ENCODE measurements at places on chromosomes 2 and 18. TPM values are rescaled to one million over a fixed set of nuclear protein-coding genes. Genes with fewer than 3 reads are reported as not detected.

The SLC11A1 gene
- not detected for total RNA-seq

The XIRP2 gene
- not detected for total RNA-seq

The IL1RN gene
- total RNA-seq = not detected

The TMEM169 gene
- 166 TPM for total RNA-seq

The IL1R2 gene
- not detected for total RNA-seq

The MTIF2 gene
- 25.2 TPM for total RNA-seq

The CNTNAP5 gene
- 22.0 TPM for total RNA-seq

The SIX3 gene
- 0.86 TPM for total RNA-seq

The ASAP2 gene
- 49.6 TPM for total RNA-seq

The LRRTM1 gene
- total RNA-seq = 3.8 TPM

The DLGAP1 gene
- 13.6 TPM for total RNA-seq

The STARD7 gene
- total RNA-seq = 100 TPM

The PLB1 gene
- not detected for total RNA-seq

- peak; percentile 52 for DNase-seq
Measured at GRCh38 chr2:15826273-15826717, 114.1 kb upstream of the MYCN start.

DNA sequence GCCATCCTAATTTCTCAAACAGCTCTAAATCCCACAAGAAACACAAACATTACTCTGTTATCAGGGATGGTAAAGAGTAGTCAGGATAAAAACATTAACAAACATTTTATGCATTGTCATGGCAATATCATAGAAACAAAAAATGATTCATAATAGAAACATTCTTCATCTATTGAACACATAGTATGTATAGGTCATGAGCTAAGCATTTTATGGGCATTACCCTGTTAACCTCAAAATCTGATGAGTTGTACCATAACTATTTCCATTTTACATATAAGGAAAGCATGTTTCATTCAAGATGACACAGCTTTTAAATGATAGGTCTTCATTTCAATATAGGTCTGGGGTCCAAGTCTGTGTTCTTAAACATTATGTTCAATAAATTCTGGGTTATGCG is 344.9 kb downstream of the RND3 start:
- no peak for DNase-seq

- peak; percentile 29 for DNase-seq
Measured at GRCh38 chr2:67050622-67051021, 346.5 kb upstream of the ETAA1 start.

DNA sequence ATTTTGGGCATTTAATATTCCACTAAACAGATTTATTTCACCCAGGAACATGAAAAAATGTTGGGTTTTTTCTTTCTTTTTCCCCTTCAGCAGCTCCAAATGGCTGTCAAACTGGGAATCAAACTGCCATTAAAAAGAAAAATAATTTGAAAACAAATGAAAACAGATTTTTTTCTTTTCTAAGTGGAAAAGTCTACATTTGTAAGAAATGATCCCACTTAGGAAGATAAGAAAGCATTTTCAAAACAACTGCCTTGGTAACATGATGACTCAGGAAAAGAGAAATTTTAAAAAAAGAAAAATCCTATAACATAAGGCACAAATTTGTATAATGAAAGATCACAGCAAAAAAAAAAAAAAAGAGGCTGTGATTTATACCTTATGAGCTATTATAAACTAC is 20.0 kb downstream of the ZNF521 start:
- DNase-seq = no peak

DNA sequence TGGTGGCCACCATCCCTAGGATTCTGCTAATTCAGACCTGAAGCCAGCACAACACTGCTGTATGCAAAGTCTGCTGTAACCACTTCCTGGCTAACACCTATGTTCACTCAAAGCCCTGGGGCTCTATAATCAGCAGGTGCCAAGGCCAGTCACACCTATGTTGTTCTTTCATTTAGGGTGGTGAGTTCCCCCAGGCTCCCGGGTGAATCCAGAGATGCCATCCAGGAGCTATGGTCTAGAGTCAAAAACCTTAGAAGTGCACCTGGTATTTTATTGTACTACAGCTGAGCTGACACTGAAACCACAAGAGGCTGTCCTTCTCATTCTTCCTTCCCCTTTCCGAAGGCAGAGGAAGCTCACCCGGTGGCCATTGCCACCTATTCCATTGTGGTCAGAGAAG is 46.2 kb upstream of the CCDC141 start:
- DNase-seq = no peak

DNA sequence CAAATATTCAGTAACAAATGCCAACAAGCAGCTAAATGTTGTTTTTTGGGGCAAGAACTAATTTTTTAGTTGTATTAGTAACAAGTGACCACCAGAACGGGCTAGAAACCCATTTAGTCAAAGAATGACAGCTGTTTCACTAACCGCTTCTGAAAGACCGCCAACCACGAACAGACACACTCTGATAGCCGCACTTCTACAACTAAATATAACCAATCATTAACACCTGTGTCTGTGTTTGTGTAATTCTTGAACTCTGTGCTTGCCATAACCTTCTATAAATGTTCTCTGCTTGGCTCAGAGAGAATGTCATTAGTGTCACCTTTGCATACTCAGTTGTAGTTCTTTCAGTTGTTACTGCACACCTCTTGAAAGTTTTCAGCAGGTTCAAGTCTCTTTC is 526.3 kb upstream of the LRRTM1 start:
- DNase-seq = no peak

- DNase-seq = no peak
Measured at GRCh38 chr2:65279756-65280155, 52.1 kb downstream of the ACTR2 start.
